MG63 (cell line): ENCODE measurements at places on chromosomes 3 and 15. TPM values are rescaled to one million over a fixed set of nuclear protein-coding genes. Genes with fewer than 3 reads are reported as not detected.

- peak; percentile 75 for DNase-seq
Observed at GRCh38 chr3:138941259-138941885, 5.6 kb downstream of the FOXL2 start.

DNA sequence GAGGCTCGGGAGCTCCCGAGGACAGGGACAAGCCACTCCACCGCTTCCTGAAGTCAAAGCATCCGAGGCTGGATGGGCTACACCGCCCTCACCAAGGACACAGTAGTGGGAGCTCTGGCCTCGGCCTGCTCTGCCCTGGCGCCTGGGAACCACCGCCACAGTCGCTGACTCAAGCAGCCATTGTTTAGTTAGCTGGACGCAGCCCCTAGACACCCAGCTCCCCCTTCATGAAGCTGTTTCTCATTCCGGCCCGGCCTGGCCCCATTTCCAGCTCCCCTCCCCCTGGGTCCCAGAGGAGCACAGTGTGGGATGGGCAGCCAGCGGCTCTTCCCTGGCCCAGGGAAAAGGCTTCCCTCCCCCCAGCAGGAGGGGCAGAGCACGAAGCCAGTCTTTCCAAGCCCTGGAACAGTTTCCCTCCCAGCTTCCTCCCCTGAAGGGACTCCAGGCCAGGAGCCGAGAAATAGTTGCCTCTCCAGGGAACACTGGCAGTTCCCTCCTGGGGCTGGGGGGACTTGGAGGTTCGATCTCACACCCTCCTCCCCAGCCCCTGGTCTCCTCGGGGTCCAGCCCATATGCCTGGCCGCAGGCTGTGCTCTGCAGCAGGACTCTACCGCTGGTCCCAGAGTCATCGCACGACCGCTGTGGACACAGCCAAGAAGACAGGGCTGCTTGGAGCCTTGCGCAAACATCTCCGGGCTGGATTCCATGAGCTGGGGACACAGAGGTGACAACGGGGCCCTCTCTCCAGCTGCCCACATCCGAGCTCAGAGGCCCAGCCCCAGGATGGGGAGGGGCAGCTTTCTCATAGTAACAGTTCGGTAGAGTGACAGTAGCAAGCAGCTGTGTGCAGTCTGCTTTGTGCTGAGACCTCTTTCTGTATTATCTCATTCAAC lies 10.0 kb downstream of the PLXND1 start:
- peak; percentile 96 for DNase-seq

- DNase-seq: no peak
Observed at GRCh38 chr3:99877031-99877579, 59.4 kb downstream of the CMSS1 start.

GOLGA8O gene
- total RNA-seq: not detected in 2 replicates

TCF12 gene
- 48.8 and 63.6 TPM in 2 replicates for total RNA-seq

- DNase-seq: peak; percentile 47
Observed at GRCh38 chr15:68372291-68372811, 59.6 kb downstream of the ITGA11 start.

- DNase-seq: no peak
Observed at GRCh38 chr15:83225449-83225848, 17.8 kb upstream of the HDGFL3 start.

DNA sequence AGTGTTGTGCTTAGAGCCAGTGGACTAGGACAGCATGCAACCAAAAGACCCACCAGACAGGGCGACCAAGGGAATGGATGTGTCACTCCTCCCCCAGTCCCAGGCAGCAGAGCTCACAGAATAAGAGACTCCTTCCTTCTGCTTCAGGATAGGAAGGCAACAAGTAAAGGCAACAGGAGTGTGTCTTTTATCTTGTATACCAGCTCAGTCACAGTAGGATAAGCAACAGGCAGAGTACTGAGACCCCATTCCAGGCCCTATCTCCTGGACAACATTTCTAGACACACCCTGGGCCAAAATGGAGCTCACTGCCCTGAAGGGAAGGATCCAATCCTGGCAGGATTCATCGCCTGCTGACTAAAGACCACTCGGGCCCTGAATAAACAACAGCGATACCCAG lies 25.0 kb downstream of the PDCD10 start:
- DNase-seq: no peak

- no peak for DNase-seq
Observed at GRCh38 chr3:71984843-71985613, 200.1 kb upstream of the PROK2 start.

DNA sequence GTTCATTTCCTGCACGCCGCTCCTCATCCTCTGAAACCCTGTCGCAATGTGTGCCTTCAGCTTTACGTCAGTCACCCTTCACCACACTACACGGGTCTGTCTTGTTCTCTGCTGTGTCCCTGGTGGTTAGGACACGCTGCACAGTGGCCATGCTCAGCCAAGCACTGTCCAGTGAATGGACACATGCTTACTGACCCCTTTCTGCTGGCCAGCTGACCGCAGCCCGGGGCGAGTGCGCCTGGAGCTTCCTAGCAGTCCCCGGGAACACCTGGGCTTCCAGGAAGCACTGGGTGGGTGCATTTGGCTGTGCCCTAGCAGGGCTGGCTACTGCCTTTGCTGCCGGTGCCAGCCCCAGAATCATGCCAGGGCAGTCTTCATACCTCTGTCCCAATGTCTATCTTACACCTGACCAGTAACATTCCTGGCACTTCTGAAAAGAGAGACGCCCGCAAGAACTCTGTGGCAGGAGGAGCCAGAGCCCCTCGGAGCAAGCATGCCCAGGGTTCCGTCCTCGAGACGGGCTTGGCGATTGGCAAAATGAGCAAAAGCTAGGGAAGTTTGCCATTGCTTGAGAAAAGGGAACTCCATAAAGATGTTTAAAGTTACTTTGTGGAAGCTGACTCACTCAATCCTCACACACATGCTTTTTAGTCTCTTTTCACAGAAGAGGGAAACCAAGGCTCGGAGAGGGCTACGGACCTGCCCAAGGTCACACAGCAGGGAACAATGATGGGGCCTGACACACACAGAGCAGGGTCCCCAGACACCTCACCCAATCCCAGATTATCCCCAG lies 15.7 kb upstream of the ZXDC start:
- DNase-seq: no peak

GATA2 gene
- total RNA-seq: 0.27 and 2.6 TPM in 2 replicates

DNA sequence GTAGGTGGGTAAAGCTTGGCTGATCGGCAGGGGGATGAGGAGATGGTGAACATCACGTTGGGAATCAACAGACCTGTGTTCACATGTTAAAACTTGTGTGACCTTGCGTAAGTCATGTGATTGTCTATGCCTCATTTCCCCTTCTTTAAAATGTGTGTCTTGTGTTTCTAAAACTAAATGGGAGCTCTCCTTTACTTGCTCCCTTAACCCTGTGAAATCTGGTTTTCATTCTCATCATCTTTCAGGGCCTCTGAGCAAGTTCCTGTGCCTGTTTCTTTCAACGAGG lies 29.7 kb upstream of the IREB2 start:
- DNase-seq: no peak

- no peak for DNase-seq
Observed at GRCh38 chr3:110166791-110167190, 829.4 kb upstream of the DPPA4 start.

DNA sequence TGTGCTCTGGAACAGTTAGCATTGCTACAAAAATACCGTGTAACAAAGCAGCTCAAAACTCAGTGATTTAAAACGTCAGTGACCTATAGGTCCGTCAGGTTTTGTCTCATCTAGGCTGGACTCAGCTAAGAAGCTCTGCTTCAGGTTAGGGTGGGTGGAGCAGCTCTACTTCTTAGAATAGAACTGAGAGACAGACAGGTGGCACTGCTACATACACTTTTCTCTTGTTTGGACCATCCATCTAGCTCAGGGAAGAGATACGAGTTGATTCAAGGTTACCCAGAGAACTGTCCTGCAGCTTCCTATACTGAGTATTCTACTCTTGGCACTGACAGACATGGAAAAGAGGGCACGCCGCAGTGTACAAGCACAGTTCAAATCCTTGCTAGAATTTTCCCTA lies 456.1 kb downstream of the IGSF11 start:
- no peak for DNase-seq

DNA sequence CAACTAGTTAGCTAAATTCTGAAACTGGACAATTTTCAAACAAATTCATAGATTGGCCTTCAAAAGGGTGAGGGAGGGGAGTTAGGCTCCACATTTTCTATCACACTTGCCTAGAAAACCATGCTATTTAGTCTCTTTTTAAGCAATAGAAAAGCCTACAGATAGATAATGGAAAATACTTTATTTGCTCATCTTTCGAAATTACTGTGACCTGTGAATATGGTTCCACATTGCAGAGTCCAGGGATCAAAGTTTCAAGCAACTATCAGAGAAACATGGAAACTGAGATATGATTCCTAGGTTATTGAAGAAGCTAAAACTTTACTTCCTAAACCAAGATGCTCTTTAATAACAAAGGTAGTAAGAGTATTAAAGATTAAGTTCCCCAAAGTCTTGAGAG lies 176.6 kb upstream of the NECTIN3 start:
- DNase-seq: no peak

DNA sequence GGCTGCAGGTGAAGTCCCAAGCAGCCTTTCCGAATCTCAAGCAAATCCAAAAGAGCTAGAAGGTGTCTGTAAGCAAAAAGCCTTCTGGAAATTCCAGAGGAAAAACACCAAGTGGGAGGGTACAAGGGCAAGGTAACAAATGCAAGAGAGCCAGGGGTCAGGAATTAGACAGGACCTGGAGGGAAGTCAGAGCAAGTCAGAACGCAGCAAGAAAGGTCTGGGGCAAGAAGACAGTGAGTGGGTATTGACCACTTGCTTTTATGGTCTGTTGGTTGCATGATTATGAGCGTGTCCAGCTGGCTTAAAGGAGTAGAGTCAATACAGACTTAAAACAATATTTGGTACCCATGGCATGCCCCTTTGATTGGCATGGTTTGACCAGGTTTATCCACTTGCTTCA lies 66.7 kb upstream of the OXTR start:
- no peak for DNase-seq

DNA sequence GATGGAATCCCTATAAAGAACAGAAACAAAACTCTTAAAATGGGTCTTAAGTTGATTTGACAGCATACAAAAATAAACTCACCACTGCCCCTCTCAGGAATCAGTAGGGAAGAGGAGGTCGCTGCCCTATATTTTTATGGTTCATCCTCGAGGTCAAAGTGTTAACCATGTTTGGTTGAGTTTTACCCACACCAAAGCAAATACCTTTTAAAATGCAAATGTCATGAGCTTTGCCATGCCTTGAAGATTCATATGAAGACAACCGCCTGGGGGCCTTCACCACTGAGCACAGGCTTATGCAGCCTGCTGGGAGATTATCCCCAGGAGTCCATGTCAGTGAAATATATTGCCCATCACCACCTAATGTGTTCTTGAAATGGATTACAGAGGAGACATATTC lies 66.1 kb downstream of the GLB1 start:
- DNase-seq: no peak
